Inflammatory macrophage treated with lipopolysaccharide for 1 hour (primary cell): ENCODE measurements at places on chromosomes 4 and X.
A peak's percentile ranks its signal among the peaks of the same experiment; 100 is the strongest.

DNA sequence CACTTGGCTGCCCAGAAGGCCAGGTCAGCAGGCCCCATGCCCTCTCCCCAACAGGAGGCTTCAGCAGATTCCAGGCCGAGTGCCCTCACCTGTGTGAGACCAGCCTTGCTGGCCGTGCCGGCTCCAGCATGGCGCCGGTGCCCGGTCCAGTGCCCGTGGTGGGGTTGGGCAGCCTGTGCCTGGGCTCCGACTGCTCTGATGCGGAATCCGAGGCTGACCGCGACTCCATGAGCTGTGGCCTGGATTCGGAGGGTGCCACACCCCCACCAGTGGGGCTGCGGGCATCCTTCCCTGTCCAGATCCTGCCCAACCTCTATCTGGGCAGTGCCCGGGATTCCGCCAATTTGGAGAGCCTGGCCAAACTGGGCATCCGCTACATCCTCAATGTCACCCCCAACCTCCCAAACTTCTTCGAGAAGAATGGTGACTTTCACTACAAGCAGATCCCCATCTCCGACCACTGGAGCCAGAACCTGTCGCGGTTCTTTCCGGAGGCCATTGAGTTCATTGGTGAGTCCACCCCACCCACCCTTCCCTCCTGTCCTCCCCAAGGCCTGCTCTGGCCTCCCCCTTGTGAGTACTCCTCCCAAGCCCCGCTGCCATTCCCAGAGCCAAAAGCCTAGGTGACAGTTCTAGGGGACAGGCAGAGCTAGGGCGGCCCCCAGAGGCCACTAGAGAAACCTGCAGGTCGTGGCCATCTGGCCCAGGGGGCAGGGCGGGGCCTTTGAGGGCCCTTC lies 2.3 kb downstream of the DUSP9 start:
- peak; percentile 38 for DNase-seq

GRCh38 chrX:107731831-107732502 lies 43.6 kb downstream of the TSC22D3 start:
- DNase-seq, result peak; percentile 61

- DNase-seq, result peak; percentile 97
These were observed at the start of gene SGMS2 for GRCh38 chr4:107824350-107825071. Gene SGMS2 (plus strand): TSS chr4:107824932. CDS start chr4:107895554, 70,622 bp downstream.

DNA sequence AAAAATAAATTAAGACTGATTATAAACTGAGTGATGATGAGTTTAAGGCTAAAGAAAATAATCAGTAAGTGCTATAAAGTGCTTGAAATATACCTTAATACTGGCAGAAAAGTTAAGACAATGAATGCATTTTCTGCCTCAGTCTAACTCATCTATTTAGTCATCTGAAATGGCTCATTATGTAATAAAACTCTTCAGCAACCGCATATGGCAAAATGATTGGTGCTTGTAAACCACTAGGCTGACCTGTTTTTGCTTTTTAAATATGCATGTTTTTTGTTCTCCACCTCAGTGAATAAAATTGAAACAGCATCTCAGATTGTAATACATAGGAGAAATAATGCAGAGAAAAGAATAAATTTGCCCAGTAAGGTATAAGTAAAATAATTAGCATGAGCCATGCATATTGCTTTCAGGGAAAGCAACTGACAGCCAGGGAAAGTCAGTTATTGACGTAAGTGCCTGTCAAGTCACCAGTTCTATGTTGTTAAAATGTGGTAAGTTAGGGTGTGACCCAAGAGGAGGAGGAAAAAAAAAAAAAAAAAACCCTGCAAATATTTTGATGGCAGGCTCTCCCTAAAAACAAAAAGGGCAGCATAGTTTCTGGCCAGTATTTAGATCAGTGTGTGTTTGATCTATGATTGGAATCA lies 167.5 kb downstream of the PALLD start:
- no peak for DNase-seq

- no peak for DNase-seq
These were observed 65.3 kb upstream of the NDUFC1 start for GRCh38 chr4:139367421-139368090.

DNA sequence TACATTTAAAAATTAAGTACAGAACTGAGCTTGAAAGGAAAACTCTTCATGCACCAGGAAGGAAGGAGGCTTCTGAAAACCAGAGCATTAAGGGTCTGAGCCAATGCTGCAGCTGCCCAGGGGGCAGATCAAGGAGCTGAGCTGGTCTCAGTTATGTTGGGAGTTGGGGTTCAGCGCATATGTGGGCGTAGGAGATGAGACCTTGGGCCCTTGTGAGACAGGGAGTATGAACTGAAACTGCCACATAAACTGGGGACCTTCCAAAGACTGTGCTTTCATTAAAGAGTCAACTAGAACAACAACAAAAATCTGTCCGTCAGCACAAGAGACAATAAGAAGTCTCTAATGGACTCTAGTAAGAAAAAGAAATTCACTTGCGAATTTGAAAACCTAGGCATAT lies 226.9 kb downstream of the STK32B start:
- DNase-seq, result no peak

DNA sequence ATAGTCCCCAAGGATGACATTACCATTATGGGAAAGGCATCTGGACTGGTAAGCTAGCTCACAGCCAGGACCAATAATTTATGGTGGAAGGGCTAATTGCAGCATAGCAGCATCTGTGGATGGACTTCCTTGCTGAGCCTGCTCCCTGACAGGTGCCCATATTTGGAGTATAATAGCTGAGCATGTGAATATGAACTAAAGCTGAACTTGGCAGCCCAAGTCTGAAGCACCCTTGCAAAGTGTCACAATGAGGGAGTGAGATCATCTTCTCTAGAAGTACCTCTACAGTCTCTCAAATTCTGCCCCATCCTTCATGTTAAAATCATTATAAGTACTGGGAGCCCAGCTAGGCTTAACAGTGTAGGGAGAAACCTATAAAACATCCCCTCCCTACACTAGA lies 128.2 kb upstream of the INPP4B start:
- DNase-seq, result no peak

- peak; percentile 30 for DNase-seq
These were observed 19.7 kb downstream of the MAEA start for GRCh38 chr4:1309261-1310010.

GRCh38 chr4:68569466-68570121 lies 6.5 kb downstream of the UGT2B17 start:
- no peak for DNase-seq

DNA sequence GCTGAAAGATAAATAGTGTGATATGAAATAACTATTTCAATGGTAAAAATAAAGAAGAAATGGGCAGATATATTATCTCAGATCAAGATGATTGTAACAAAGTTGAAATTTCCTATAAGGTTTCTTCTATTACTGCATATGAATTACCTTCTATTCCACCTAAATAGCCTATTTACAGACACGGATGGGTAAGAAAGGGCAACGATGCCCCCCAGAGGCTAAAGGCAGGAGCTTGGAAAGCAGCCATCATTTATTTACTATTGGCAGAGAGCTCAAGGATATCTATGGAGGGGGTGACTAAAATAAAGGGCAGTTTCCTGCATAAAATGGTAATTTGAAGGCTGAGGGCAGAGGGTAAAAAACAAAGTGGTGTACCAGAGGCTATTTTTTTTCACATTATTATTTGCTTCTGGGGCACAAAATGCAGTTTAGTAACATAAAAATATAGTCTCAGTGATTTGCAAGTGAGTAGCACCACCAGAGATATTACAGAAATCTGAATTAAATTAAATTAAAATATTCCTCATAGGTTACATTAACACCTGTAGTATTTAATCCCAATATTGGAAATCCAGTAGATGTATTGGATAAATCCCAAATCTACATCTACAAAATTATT lies 123.1 kb downstream of the BTC start:
- peak; percentile 42 for DNase-seq

DNA sequence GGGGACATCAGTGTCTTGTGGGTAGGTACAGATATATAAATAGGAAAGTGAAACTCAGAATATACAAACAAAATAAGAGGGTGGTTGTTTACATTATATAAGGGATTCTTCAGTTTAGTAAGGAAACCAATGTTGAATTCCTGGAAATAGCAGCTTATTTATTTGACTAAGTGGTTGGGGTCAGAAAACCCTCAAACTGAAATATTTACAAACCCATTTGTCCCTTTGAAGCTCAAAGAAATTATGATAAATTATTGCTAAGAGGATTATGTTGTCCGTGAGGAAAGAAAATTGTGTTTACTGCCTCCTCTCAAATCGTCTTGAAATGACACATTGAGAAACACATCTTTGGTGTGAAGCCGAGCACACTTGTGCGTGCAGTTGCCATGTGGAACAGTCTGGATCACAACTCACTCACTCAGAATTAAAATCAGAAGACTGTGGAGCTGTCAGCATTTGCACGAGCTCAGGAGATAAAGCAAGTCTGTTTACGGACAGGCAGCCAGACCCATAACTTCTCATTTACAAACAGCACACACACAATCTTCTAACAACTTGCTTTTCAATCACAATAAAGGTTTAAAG lies 46.8 kb upstream of the SETD7 start:
- DNase-seq, result no peak

GRCh38 chr4:134544303-134544770 lies 342.7 kb upstream of the PABPC4L start:
- DNase-seq, result no peak

DNA sequence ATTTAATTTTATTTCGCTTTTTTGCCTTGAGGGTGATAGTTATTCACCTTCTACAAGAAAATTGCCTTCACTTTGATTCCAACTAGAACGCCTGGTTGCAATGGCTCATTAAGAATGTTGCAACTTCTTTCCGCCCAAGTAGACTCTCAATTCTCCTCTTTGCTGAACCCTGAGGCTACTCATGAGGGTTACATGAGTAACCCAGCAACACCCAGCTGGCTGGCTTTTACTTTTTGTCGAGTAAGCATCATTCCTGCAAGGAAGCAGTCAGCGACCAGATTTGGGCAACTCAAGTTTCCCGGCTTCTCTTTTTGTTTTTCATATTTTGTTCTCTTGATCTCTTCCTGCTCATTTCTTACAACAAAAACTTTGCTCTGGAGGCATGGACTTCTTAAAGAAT lies 495.4 kb downstream of the PACRGL start:
- DNase-seq, result no peak
